Activated T-helper 1 cell treated with Interleukin-2 at 50 U/mL for 16 hours (primary cell): ENCODE measurements at places on chromosomes 4 and X.

GRCh38 chr4:76197971-76198410 lies 15.6 kb downstream of the SCARB2 start:
- no peak for DNase-seq

DNA sequence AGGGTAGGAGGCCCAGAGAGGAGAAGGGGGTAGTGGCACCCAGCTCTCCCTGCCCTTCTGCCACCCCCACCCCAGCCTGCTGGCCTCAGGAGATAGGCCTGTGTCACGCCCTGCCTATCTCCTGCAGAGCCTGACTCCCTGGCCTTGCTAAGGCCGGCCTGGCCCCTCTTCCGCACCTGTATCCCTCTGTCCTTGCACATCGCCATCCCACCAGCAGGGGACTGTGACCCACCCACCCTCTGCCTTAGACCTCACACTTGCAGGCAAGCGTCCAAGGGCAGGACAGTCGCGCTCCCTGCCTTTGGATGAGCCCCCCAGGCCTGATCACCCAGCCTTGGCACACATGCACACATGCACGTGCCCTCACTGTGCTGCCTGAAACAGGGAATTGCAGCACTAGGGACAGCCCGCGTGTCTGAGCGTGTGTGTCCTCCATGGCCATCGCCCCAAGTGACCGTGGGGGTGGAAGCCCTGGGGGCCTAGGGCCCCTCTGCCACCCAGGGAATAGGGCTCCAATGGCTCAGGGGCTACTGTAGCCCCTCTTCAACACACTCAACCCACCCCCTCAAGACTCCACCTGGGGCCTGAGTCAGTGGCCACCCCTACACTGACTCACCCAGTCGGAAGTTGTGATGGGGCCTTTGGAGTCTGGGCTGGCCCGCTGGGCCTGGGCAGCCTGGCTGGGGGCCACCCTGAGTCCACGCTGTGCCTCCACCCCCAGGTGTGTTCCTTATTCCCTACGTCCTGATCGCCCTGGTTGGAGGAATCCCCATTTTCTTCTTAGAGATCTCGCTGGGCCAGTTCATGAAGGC lies 2.1 kb downstream of the SLC6A8 start:
- no peak for DNase-seq

- DNase-seq, result no peak
Observed at GRCh38 chr4:3367866-3368265, 73.9 kb upstream of the HGFAC start.

- no peak for DNase-seq
Observed at GRCh38 chrX:56281789-56282188, 49.6 kb downstream of the KLF8 start.

DNA sequence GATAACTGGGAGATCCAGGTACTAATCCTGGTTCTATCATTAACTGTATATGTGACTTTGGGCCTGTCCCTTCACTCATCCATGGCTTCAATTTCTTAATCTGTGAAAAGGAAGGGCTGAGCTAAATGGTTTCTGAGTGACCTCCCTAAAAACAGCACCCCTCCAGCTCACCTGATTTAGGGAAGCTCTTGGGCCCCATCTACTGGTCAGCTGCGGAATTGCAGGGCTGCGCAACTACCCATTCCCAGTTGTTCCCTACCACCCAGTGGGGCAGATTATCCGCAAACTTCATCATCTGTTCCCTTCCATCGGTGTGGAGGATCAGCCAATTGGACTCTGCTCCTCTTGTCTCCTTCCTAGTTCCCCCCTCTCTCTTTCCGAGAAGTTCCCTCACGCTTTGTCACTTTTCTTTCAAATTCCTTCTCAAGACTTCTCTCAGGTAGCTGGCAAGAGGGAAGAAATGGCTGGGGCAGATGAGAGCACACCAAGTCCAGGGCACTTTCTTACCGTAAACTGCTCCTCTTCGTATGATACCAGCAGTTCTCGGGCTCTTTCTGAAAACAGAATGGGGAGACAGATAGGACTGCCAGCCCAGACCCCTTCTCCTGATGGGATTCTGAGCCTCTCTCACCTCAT lies 5.8 kb downstream of the LAS1L start:
- peak; percentile 32 for DNase-seq

- no peak for DNase-seq
Observed at GRCh38 chrX:123084797-123085196, 99.3 kb upstream of the GRIA3 start.

DNA sequence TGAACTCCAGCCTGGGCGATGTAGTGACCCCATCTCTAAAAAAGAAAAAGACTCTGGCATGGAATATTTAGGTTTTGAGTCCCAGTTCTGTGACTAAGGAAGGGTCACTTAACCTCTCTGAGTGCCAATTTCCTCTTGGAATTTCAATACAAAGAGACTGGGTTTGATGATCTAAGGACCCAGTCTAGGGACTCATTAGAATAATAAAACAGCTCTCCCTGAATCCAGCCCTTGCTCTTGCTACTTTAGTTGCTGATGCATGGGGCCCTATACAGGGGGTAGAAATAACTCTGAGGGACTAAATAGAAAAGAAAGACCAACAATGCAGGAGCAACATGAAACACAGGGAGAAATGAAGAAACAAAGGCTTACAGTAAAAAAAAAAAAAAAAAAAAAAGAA lies 12.6 kb downstream of the C4orf54 start:
- no peak for DNase-seq

GRCh38 chrX:76550016-76550415 lies 122.5 kb downstream of the MAGEE1 start:
- DNase-seq, result no peak

DNA sequence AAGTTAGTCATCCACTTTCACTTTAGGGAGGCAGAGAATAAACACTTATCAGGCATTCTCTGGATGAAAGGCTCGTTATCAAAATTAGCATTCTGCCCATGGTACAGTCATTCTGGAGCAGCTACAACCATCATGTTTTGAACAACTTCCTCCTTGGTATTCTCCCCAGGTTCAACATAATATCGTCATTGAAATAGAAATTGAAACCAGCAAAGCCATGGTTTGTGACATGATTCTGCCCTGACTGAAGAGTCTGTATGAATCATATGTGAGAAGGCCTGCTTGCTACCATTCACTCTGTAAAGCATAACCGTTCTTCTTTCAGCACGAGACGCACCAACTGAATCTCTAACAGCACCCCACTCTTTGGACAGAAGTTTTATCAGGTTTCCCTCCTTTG lies 127.5 kb upstream of the RADX start:
- DNase-seq, result no peak

DNA sequence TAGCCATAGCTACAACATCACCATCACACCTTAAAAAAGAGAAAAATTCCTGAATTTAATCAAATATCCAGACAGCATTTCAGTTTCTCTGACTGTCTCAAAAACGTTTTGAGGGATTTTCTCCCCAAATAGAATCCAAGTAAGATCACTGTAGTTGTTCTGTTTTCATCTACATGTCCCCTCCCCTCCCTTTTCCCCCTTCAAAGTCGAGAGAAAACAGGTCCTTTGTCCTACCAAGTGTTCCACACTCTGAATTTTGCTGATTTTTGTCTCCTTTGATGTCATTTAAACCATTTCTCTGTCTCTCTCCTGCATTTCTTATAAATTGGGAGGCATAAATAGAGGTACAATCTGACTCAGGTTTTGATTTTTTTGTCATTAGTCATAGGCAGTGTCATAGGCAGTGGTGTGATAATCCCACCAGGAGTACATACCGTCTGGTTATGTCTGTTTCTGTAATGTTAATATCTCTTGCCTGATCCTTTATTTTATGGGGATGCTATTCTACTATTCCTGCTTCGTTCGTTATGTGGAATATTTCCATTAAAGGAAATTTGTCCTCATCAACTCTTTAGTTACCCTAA lies 348.6 kb downstream of the PTTG2 start:
- DNase-seq, result no peak

GRCh38 chr4:137688651-137689050 lies 156.4 kb upstream of the PCDH18 start:
- no peak for DNase-seq
